ENCODE measurements at places on chromosomes 13 and 19.

- DNase-seq, result no peak
Measured at GRCh38 chr19:17076543-17076991, 990 bp downstream of the MYO9B start.

DNA sequence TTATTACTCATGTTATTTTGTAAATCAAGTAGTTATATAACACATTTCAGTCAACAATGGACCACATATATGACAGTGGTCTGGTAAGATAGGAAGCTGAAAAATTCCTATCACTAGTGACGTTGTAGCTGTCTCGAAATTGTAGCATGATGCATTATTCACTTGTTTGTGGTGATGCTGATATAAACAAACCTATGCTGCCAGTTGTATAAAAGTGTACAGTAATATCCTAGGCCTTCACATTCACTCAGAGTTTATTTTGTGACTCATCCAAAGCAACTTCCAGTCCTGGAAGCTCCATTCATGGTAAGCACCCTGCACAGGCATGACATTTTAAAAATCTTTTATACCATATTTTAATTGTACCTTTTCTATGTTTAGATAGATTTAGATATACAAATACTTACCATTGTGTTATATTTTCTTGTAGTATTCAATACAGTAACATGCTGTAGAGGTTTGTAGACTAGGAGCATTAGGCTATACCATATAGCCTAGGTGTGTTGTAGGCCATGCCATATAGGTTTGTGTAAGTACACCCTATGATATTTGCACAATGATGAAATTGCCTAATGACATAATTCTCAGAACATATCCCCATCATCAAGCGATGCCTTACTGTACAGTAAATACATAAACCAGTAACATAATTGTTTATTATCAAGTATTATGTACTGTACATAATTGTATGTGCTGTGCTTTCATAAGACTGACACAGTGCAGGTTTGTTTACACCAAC is 49.3 kb downstream of the IFT88 start:
- no peak for DNase-seq

GRCh38 chr19:50720181-50720920 is 749 bp upstream of the SHANK1 start:
- DNase-seq, result no peak

- DNase-seq, result no peak
Measured at GRCh38 chr13:85537601-85538000, 261.6 kb downstream of the SLITRK6 start.

GRCh38 chr19:20928371-20928770 is 5.3 kb downstream of the ZNF85 start:
- DNase-seq, result no peak

- DNase-seq, result no peak
Measured at GRCh38 chr13:48563626-48564025, 30.7 kb upstream of the RCBTB2 start.

GRCh38 chr13:113646376-113646775 is 11.6 kb downstream of the ATP4B start:
- no peak for DNase-seq

GRCh38 chr19:29966588-29967249 is 24.7 kb downstream of the URI1 start:
- no peak for DNase-seq

DNA sequence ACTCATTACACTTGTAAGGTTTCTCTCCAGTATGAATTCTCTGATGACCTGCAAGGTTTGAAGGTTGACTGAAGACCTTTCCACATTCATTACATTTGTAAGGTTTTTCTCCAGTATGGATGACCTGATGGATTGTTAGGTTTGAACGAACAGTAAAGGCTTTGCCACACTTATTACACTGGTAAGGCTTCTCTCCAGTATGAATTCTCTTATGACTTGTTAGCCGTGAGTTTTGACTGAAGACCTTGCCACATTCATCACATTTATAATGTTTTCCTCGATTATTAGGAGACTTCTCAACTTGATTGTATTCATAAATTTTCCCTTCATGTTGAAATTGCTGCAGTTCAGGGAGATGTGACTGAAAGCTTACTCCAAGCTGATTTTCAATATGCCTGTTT is 6.8 kb upstream of the ZNF347 start:
- DNase-seq, result no peak

- DNase-seq, result peak; percentile 69
Measured at GRCh38 chr19:48271531-48272151, 1.8 kb downstream of the ZNF114 start.

- DNase-seq, result no peak
Measured at GRCh38 chr19:30557927-30558557, 185.9 kb downstream of the ZNF536 start.

DNA sequence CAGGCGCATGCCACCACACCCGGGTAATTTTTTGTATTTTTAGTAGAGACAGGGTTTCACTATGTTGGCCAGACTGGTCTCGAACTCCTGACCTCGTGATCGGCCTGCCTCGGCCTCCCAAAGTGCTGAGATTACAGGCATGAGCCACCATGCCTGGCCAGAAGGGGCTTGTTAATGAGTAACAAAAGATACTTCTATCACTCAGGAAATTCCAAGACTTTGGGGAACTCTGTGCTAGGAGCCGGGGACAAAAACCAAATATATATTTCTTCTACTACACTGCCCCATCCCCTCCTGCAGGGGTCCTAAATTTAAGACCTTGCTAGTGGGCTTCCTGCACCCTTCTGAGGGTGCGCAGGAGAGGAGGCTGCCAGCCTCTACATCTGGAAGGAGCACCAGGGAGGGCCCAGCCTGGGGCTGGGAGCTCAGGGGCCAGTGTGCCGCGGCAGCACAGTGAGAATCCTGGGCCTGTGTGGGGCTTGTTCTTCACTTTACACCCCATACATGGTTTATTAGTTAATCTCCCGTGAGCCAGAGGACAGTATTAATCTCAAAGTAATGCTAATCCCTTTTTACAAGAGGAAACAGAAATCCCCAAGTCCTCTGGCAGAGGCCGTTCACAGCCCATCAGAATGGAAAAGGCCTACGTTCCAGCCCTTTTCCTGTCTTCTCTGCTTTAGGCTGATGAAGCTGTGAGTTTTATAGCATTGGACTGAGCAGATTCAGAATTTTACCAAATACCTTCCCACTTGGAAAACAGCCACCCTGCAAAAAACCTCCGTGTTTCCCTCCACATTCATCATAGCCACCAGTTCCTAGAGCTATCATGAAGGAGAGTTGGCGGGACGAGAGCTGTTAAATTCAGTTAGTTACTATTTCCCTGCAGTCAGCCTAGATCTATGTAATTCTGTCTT is 44.4 kb upstream of the NPAS1 start:
- no peak for DNase-seq

Data from renal cortex interstitium (tissue), 15 donors.